Right atrium auricular region (tissue), 2 donors: ENCODE measurements at places on chromosomes 6 and 20. TPM values are rescaled to one million over a fixed set of nuclear protein-coding genes. Genes with fewer than 3 reads are reported as not detected.

Gene LY86
- 0.82 TPM for total RNA-seq

Gene ZC2HC1B
- not detected for total RNA-seq

Gene VSTM2L
- total RNA-seq: 97.4 TPM

Gene KCNB1
- total RNA-seq: 1.4 TPM

Gene GRM1
- total RNA-seq: 0.07 TPM

Gene ZGPAT
- total RNA-seq: 15.1 TPM

Gene GJA1
- 235 TPM for total RNA-seq

Gene IP6K3
- 29.9 TPM for total RNA-seq

Gene ARHGAP40
- total RNA-seq: not detected

Gene FABP7
- not detected for total RNA-seq

DNA sequence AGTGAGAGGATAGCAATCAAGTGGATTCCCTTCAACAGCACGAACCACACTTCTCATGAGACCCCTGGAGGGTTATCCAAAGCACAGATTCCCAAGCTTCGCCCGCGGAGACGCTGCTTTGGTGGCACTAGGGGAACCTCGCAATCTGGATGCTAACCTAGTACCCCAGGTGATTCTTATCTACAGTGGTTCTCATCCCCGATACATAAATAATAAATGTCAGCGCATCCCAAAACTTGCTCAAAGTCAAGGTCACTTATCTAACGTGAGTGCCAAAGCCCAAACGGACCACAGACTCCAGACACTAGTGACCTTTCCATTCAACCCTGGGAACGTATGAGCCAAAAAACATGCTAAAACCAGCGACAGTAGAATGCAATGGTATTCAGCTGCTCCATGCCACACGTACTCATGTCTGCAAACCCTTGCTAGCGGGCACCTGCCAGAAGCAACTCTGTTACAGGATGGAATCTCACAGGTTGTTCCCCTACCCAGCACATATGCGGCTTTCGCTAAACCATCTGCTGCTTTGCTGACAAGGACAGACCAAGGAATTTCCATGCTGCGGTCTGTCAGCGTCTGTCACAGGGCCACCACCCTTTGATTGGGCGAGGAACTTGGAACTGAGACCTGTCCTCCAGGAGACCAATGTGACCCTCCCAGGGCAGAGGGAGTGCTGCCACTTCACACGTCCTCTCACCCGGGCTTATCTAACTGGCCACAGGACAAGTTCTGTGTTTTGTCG lies 16.8 kb downstream of the MYLK4 start:
- no peak for DNase-seq

DNA sequence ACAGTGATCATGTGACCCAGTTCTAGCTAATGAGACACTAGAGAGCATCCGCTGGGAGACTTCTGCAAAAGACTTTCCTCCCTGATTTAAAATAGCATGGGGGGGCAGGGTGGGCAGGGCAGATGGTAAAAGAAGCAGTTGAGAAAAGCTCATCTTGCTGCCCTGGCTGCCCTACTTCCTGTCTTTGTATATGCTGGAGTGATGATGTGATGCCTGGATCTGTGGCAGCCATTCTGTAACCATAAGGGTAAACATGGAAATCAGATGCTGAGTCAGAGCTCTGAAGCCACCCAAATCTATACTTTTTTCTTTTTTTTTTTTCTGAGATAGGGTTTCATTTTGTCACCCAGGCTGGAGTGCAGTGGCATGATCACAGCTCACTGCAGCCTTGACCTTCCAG lies 25.4 kb downstream of the ZFP64 start:
- no peak for DNase-seq

GRCh38 chr6:12476484-12476883 lies 186.3 kb downstream of the EDN1 start:
- DNase-seq: no peak

DNA sequence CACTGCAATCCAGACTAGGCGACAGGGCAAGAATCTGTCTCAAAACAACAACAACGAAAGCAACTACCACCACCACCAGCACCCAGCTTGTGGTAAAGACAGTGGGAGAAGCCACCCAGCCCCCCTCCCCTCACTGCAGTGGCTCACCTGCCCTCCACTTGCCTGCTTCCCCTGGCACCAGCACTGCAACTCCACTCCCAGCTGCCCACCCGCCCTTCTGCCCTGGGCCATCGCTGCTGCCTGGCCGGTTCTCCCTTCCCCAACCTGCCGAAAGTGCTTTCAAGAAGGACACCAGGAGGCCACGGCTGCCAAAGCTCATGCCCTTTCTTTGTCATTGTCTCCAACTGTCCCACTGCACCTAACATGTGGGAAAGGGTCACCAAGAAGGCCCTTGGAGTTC lies 94.7 kb upstream of the AGPAT4 start:
- no peak for DNase-seq

DNA sequence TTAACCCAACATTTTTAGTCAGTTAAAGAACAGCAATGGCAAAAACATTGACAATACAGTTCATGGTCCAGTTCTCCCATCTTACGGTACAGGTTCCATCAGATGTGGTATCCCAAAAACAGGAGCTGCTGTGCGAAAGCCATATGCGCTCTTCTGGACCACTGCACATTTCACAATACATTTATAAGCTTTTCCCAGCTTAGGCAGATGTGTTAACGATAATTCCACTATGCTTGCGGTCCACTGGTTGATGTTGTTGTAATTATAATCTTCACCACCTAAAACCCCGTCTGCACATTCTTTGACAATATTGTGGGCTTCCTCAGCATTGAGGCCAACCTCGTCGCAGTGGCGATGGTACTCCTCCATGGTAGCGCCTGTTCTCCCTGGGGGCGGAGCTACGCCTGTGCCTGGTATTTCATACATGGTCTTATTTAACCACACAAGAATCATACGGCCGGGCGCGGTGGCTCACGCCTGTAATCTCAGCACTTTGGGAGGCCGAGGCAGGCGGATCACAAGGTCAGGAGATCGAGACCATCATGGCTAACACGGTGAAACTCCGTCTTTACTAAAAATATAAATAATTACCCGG lies 52.0 kb downstream of the BFSP1 start:
- peak; percentile 4 for DNase-seq

DNA sequence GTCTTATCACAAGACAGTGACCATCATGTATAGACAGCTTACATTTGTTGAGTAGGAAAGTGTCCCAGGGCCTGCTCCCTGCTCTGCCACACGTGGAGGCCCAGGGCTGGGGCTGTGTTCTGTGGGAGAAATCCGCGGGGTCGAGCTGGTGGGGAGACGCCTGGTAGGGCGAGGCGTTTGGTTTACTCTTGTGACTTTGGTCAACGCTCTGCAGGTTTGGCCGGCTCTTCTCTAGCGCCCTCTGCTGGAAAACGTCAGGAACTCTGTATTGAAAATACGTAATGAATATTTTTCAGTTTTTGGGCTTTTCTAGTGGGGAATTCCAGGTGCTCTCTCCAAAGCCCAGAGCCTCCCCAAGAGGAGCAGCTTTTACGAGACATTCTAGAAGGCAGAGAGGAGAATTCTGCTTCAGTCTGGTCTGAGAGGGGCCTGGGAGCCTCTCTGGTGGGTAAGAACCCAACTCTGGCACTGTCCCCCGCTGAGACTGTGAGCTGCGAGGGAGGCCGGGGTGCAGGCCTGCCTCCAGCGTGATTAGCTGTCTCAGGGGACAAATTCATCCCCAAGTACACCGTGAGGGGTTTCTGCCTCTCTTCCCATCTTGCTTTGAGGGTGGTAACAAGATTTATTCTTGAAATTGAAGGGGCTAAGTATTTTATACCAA lies 112.6 kb upstream of the RALGAPA2 start:
- peak; percentile 70 for DNase-seq

DNA sequence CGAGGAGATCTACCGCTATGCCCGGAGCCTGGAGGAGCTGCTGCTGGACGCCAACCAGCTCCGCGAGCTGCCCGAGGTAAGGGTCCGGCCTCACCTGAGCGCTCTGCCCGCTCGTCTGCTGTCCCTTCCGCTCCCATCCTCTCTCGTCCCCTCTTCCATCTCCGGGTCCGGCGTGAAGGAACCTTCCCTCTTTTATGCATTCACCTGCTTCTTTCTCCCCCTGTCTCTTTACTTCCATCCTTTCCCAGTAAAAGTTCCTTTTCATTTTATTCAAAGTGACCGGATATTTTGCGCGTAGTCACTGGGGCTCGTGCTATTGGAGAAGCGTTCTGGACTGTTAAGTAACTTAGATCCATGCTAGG lies 516 bp downstream of the LRRC1 start:
- DNase-seq: no peak

DNA sequence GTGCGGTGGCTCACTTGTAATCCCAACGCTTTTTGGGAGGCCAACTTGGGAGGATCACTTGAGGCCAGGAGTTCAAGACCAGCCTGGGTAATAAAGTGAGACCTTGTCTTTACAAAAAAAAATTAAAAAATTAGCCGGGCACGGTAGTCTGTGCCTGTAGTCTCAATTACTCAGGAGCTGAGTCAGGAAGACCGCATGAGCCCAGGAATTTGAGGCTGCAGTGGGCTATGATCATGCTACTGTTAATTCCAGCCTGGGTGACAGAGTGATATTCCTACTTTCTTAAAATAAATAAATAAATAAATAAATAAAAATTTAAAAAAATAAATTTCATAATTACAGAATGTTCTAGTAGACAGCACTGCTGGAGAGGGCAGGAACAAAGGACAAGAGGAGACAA lies 62.4 kb downstream of the DST start:
- no peak for DNase-seq

DNA sequence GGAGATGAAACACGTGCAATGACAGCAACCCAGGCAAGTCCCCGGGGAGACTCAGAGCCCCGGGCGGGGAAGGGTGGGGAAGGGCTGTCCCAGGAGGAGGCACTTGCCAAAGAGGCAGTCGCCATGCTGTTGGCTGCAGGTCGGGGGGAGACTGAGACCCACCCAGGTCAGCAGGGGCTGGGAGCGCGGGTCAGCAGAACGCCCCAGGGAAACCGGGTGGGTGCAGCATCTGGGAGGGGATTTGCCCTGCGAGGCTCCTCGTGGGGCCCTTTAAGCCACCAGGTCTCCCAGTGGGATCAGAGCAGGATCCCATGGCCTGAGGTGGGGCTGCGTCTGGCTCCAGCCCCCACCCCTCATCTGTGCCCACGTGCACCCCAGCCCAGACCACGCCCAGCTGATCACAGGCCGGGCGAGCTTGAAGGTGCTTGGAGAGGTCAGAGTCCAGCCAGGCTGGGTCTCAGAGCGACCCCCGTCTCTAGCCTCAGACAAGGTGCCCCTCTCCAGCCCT lies 65.5 kb downstream of the YTHDF1 start:
- no peak for DNase-seq

DNA sequence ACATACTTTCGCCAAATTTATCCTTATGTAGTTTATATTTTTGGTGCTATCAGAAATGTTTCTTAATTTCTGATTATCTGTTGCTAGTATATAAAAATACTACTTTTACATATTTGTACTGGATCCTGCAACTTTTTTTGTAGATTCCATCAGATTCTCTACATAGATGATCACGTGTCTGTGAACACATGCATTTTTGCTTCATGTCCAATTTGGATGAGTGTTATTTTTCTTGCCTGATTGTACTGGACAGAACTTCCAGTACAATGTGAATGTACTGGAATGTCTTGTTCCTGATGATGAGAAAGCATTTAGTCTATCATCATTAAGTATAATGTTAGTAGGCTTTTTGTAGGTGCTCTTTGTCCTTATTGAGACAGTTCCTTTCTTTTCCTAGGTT lies 25.0 kb upstream of the SSR1 start:
- no peak for DNase-seq

GRCh38 chr6:169452117-169452868 lies 198.6 kb upstream of the THBS2 start:
- DNase-seq: peak; percentile 87

DNA sequence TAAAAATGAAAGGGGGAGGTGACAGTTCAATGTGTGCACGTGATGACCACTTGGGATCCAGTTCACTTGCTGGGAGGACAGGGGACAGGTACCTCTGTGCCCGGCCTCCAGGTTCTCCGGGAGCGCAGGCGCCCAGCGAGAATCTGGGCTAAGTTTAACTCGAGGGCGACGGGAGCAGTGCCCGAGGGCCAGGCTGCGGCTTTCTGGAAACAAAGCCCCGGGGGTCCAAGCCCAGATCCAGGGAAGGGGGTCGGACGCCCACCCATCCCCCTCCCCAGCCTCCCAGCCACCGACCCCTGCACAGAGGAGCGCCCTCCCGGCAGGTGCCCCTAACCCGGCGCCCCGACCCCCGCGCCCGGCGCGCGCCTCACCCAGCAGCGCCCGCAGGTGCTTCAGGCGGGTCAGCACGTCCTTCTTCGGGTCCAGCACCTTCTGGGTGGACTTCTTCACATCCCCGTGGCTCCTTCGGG lies 405 bp downstream of the RALGAPA2 start:
- DNase-seq: no peak

- no peak for DNase-seq
These were observed 17.4 kb upstream of the GFOD1 start for GRCh38 chr6:13504611-13505344.

GRCh38 chr20:17524560-17524959 lies 6.6 kb downstream of the BFSP1 start:
- no peak for DNase-seq

DNA sequence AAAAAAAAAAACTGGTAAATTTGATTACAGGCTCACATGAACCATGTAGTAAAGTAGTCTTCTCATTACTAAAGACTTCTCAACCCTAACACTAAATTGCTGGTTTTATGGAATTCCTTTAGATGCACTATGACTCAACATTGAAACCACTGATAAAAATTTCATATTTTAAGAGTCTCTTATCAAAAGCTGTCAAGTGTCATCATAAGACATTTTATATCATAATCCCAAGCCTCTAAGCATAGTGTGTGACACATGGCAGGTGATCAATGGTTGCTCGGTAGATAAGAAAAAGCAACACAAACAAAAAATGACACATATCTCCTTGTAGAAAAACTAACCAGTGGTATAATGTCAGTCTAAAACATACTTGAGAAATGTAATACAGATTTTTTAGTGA lies 258.4 kb downstream of the RNGTT start:
- no peak for DNase-seq

- DNase-seq: no peak
These were observed 31.0 kb downstream of the IBTK start for GRCh38 chr6:82216549-82216948.

- peak; percentile 85 for DNase-seq
These were observed 705.4 kb downstream of the PTPRT start for GRCh38 chr20:42484335-42484734.

DNA sequence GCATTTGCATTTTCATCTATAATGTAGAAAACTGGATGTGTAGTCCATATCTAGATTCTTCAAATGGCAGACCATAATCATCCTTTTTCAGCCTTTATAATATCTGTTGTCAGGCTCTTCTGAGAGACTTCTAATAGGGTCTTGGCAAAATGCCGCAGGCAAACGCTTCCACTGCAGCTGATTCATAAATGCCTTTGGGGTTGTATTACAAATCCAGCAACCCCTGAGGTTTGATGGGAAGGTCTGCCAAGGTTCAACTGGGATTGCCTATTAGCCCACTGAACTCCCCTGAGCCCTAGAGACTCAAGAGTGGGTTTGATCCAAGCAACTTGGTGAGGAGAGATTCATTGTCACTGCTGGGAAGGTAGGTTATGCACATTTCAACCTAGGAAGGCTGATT lies 365.2 kb upstream of the POU3F2 start:
- no peak for DNase-seq

DNA sequence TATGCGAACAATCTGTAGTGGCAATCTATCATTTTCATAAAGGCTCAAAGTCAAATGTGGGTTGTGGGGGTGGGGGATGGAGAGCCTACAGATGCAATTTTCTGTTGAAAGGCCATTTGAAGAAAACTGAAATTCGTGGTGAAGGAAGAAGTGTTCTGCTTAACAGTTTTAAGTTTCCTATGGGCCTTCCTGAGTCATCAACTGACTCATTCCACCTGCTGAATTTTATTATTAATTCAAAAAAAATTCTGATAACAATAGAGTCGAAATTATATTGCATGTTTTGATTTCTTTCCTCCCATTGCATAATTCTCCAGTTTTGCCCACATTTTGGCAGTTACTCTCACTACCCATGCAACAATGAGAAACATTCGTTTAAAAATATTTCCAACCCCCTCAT lies 622.3 kb upstream of the ARID1B start:
- no peak for DNase-seq
